ENCODE measurements at places on chromosomes 6 and 20.

GRCh38 chr6:15500078-15500740 is 162.6 kb downstream of the DTNBP1 start:
- no peak for DNase-seq

GRCh38 chr6:2718334-2719092 is 32.2 kb downstream of the MYLK4 start:
- DNase-seq, result no peak

DNA sequence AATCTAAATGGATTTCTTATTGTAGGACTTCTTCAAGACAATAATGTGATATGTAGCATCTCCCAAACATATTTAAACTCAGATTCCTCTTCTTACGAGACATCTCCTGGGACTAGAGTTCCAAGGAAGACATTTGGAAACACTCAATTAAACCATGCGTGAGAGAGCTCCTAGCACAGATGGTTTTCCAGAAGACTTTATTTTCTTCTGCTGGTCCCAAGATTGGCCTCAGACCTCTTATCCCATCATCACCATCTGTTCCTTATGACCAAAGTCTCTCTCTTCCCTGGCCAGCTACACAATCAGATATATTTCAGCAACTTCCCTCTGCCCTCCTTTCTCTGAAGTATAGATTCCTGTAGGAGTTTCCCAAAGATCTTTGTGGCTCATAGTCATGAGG is 93.2 kb upstream of the JARID2 start:
- DNase-seq, result no peak

DNA sequence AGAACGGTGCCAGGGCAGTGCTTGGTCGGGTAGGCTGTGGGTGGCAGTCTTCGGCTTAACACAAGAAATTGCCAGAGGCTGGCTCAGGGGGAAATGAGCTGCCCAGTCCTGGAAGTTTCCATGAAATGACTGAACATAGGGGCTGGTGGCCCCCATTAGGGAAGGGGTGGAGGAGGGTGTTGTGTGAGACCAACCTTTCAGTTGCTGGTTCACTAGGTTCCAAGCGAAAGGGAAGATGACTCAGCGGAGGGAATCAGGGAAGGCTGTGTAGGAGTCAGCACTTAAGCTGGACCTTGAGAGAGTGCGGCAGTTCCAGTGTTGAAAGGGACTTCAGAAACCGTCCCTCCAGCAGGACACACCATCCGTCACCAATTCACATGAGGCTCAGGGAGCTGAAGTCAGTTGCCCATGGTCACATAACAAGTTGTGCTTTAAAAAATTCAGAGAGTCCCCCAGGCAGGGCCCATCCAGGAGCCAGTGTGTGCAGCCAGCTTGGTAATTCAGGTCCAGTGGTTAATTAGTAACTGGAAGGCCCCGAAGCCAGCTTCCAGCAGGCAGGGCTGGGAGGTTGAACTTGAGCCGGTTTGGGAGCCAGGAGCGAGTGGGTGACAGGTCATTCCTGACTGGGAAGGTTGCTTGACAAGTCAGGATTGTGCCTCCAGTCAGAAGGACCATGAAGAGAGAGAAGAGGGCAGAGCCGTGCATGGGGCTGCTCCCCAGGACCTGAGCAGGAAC is at the start of gene SGK2:
TSS of gene SGK2 (plus strand) at position 616 of the 735 bp plus-strand sequence. CDS start 7,469 bp downstream, outside the sequence.
- DNase-seq, result no peak

DNA sequence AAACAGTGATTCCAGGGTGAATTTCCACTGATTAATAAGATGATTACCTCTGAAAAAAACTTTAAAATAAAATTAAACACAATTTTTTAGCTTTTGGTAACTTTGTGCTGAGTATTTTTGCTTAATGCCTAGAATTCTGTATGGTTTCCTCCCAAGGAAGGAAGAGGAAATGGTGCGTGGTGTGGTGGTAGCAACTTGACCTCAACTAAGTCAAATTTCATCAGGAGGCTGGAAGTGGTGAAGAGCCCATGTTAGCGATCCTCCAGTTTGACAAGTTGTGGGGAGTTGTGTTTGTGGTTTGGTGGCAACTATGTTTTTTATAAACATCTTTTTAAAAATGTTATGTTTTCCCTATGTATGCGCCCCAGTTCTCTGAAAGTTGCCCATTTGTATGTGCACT is 5.0 kb upstream of the RTF2 start:
- no peak for DNase-seq

- DNase-seq, result no peak
Measured at GRCh38 chr20:15862178-15862577, 711.1 kb downstream of the KIF16B start.

DNA sequence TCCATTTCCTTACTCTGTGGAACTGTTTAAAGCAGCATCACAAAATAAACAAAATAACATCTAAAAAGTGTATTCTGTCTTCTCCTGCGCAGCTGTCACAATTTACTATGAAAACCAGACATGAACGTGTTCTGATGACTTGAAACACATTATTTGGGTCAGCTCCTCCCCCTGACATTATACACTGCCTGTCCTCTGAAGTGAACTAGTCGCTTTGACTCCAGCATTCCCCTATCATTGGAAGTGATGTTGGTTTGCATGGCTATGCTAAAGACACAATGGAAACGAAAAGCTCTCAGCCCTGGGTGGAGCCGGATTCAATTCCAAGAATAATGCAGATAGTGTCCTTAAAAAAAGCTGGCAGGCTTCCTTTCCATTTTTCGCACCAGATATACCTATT is 125.9 kb downstream of the FYN start:
- DNase-seq, result no peak

DNA sequence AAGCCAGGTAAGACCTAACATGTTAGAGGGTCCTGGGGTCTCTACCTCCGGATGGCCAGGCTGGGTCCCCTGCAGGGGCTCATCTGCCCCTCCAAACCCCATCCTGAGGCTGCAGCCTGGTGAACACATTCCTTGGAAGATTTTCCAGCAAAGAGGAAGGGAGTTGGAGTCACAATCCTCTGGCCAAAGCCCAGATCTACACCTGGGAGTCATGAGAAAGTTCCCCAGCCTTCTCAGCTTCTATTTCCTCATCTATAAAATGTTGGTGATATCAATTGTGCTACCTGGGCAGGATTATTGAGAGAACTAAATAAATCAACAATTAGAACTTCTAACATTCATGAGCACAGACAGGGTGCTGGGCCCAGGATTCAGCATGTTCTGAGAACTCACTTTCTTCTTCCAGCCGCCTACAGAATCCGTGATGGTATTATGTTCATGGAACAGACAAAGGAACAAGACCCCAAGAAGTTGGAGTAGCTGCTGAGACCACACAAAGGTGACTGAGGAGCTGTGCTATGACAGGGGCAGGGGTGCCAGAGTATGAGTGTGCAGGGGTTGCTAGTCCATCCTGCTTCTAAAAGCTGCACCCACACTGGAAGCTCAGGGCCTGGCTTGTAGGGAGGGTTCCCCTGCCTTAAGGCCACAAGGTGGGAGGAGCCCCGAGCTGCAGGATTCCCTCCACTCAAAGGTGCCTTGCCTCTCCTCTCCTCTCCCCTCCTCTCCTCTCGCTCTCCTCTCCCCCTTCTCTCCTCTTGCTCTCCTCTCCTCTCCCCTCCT is 68.9 kb downstream of the BMP7 start:
- no peak for DNase-seq

- peak; percentile 51 for DNase-seq
Measured at GRCh38 chr6:132798869-132799538, 567 bp upstream of the SLC18B1 start.

- DNase-seq, result no peak
Measured at GRCh38 chr6:125665295-125665814, 84.1 kb upstream of the HEY2 start.

- no peak for DNase-seq
Measured at GRCh38 chr6:140051521-140052512, 677.4 kb upstream of the CITED2 start.

Measured in activated naive CD8-positive, alpha-beta T cell treated with anti-CD3 and anti-CD28 coated beads, Interleukin-2, amount 50 U/mL, for 16 hours (primary cell).